ENCODE measurements at places on chromosomes 4 and X.

DNA sequence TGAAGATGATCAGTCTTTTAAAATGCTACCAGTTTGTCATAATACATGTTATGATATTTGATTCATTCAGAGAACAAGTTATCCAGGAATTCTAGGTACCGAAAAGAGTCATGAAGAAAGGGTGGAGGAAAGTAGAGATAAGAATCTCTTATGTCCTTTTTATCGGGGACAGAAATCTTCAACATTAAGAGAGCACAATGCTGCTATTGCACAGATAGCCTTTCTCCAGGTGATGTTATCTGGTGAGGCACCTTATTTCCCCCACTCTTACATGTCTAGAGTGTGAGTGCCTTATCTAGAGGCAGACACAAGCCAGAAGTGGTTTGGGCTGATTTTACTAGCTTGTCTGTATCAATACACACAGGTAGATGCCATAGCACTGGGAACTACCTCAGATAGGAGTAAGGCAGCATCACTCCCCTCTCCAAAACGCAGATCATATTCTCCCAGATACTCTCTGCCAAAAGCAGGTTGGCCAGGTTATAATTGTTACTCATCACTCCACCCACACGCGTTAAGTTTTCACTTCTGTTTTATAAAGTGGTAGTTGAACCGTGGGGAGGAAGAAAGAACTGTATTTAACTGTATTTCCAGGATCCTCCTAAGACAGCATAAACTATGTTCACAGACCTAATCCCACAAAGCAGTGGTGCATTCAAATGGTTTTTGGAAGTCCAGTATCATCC is 38.4 kb downstream of the AREG start:
- DNase-seq = no peak

- no peak for DNase-seq
Measured at GRCh38 chr4:7598939-7599790, 164.4 kb upstream of the PSAPL1 start.

- DNase-seq = no peak
Measured at GRCh38 chr4:145195167-145195952, 15.0 kb upstream of the OTUD4 start.

- no peak for DNase-seq
Measured at GRCh38 chrX:110836451-110836850, 40.8 kb upstream of the CHRDL1 start.

DNA sequence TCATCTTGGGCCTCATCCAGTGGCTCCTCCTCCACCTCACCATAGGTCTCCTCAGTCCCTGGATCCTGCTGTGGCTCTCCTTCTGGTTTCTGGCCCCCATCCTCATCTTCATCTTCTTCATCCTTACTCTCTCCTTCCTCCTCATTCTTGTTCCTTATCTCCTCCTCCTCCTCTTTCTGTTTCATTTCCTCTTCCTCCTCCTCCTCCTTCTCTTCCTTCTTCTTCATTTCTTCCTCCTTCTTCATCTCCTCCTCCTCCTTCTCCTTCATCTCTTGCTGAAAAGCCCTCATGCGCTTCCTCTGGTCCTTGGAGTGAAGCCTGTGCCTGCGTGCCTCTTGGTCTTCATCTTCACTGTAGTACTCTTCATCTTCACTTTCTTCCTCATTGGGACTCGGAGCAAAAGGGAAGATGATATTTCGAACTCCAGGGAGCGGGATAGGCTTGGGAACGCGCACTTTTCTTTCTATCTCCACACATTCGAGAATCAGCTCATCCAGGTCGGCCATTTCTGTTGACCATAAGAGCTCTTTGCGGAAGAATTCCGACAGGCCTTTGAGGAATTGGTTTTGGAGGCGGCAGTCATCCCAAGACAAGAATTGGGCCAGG is 1.5 kb downstream of the RTL5 start:
- no peak for DNase-seq

DNA sequence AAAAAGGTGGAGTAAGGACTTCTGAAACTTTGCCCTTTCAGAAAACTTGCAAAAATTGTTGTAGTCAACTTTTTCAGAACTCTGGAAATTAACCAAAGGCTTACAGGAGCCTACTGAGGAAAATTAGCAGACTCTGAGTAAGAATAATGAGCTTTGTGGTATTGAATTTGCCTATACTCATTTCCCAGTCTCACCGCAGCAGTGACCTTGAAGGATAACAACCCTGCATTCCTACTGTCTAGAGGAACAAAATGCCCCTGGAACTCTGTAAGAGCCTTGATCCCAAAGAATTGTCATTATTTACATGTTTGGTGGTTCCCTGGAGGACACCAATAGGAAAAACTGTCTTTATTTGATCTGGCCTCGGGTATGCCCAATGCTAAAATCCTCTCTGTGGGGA is 57.9 kb downstream of the MND1 start:
- DNase-seq = no peak

DNA sequence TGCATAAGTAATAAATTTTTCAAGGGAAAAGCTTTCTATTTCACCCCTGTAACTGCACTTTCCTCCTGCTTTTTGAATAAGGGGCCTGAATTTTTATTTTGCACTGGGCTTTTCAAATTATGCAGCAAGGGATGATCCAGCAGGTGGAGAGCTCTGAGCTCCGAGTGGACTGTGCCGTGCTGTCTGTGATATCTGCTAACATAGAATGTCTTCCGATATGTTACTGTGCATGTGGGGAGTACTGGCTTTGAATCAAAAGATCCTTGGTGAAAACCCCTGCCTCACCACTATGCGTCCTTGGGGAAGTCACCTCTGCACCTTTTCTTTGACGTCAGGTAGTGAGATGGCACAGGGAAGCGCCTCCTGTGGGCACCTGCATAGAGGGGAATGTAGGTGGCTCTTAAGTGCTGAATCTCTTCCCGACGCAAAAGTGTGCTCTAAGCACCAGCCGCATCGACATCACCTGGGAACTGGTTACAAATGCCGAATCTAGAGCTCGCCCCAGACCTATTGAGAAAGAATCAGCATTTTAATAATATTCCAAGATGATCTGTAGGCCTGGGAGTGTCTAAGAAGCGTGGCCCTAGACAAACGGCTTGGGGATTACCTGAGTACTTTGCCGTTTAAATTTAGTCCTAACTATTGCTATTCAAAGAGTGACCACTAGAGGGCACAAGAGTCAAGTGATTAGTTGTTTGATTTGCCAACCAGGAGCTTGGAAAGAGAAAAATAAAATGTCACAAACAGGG is 19.2 kb upstream of the WFS1 start:
- peak; percentile 76 for DNase-seq

- DNase-seq = no peak
Measured at GRCh38 chr4:8291701-8292477, 22.3 kb downstream of the HTRA3 start.

DNA sequence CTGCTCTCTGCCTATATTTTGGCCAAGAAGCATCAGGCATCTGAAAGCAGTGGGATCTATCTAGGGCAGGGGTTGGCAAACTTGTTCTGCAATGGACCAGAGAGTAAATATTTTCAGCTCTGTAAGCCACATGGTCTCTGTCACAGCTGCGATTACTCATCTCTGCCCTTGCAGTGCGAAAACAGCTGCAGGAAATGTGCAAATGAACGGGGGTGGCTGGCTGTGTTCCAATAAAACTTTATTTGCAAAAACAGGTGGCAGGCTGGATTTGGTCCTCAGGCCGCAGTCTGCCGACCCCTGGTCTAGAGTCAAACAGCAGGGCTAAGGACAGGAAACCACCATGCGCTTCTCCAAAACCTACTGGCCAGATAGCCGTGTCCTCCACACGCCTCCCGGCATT is 48.6 kb downstream of the ACOX3 start:
- no peak for DNase-seq

GRCh38 chr4:103478734-103479133 is 241.1 kb downstream of the TACR3 start:
- DNase-seq = no peak

GRCh38 chr4:26854701-26855100 is 5.9 kb upstream of the STIM2 start:
- DNase-seq = no peak

DNA sequence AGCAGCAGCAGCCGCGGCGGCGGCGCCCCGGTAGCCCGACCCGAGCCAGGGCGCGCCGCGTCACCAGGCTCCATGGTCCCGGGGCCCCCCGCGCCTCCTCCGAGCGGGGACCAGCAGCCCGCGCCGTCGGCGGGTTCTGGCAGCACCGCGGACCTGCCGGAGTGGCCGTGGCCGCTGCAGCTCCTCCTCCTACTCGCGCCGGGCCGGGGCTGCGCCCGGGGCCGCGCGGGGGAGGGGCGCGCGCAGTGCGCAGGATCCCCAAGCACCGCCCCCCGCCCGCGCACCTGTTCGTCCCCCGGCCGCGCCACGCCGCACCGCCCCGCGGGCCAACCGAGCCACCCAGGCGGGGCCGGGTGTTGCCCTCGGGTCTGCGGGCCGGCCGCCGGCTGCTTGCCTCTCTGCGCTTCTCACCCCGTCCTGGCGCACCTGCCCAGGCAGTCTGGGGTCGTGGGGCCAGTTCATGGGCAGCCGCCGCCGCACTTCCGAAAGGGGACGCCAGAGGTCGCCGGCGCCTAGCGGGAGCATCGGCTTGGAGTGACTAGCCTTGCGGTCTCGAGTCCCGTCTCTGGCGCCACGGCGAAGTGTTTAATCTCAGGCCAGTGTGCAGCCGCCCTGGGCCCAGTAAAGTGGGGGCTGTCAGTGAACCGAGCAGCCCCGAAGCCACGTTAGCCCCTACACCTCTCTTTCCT is at the start of gene SLC9A7:
Gene SLC9A7 (minus strand): TSS at position 163 of the 689 bp plus-strand sequence. CDS start 89 bp downstream, at position 74.
- DNase-seq = peak; percentile 75

GRCh38 chr4:8705161-8706145 is 112.9 kb downstream of the CPZ start:
- DNase-seq = no peak

- DNase-seq = no peak
Measured at GRCh38 chr4:11605597-11605996, 176.9 kb upstream of the HS3ST1 start.

DNA sequence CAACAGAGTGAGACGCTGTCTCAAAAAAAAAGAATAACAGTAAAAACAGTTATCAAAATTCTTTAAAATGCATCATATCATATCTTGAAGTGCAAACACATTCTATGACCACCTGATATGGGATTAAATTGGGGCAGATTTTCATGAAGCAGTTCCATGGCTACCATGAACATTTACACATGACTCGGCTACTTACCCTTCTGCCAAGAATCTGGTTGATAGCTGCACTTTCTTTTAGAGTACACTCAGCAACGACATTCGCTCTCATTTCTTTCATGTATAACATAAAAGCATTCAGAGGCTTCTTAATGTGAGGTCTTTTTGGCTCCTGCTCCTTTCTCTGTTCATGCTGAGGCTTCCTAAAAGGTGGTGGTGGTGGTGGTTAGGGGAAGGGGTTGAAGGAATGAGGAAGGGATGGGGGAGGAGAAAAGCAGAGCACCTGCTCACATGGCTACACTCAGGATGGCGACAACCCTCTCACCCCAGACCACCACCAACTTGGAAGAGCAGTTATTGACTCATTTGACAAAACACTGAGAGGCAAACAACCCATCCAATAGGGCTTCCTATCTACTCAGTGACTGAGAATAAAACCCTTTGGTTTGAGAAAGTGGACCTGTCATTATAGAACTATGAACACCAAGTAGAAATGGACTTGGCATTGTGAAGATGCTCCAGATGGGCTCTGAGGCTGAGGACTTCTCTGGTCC is 88.5 kb downstream of the HADH start:
- no peak for DNase-seq

DNA sequence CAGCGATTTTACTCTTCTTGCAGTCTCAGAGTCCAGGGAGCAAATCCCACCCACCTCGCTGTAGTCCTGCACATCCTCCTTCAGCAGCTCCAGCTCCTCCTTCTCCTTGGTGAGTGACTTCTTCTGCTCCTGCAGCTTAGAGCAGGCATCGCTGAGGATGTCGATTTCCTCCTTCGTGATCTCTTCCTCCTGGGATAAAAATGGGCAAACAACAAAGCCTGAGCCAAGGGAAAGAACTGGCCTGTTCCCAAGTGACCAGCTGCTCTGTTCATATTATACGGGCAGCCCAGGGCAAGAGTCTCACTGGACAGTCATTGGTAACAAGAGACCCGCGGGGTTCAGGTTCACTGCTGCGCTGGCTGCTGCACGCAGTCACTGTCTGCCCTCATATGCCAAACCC is 26.2 kb downstream of the FGFR3 start:
- DNase-seq = no peak

DNA sequence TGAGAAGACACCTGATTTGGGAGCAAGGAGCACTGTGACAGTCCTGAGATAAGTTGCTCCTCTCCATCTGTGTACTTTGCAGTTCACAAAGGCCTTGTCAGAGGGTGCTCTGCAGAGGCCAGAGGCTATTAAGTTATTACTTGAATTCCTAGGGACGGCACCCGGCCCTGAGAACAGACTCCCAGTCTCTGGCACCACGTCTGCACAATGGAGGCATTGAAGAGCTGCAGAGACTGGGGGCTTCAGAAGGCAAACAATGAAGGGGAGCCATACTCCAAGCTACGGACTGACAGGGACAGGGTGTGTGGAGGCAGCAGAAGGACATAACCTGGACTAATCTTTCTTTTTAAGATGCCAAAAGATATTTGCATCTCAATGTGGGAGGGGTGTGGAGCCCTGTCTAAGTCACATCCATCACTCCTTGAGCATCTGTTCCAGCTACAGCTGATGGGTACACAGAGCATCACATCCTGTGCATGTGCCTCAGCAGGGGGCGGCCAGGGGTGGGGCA is 11.5 kb downstream of the RASGEF1B start:
- DNase-seq = no peak

DNA sequence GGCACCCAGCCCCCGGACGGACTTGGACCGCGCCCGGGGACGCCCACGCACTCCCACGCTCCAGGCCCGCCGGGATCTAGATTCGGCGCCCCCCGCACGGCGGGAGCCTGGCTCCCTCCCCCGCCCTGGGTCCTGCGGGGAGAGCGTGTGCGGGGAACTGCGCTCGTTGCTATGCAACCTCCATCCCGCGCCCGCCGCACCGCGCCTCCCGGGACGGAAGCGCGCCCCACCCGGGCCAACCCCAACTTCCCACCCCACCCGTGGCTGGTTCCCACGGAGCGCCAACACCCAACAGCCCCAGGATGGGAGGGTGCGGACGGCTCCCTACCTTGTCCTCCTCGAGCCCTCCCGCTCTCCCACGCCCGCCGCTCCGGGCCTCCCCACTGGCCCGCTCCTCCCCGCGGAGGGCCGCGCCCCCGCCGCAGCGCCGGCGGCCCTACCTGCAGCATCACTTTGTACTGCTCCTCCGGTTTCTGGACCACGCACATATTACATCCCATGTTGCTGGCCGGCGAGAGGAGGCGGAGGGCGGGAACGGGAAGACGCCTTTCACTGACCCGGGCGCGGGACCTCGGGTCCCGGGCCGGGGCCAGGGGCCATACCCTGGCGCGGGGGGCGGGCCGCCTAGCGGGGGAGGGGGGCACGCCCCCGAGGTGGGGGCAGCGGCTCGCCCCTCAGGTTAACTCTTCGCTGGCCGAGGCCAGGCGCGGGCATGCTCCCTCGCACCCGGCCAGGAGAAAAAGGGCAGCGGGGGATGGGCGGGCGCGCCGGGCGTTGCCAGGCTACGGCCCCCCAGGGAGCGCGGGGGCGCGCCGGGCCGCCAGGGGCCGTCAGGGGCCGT is at the start of gene PDZD4:
Gene PDZD4 (minus strand): TSS at position 746 of the 841 bp plus-strand sequence. CDS start 246 bp downstream, at position 500.
- peak; percentile 53 for DNase-seq

- no peak for DNase-seq
Measured at GRCh38 chrX:45912316-45912715, 632.9 kb downstream of the ZNF674 start.

Measured in iPS-NIHi11 (cell line).